H1 (cell line): ENCODE measurements at places on chromosomes 3 and 15.

DNA sequence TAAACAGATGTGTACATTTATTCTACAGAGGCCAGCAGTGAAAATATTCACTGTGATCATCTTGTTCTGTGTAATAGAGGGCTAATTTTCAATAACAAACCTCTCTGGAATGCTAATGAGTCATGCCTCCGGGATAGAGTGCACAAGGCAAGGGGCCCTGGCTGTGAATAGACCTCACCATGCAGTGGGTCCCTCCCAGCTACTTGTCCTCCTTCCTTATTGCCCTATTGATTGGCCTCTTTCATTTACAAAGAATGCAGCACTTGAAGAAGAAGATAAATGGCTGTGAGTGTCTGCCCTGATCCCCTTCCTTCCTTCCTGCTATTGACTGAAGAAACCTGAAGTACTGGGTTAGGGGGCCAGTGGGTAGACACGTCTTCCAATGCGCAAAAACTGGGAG lies 436.3 kb downstream of the WDR72 start:
- DNase-seq, result no peak

DNA sequence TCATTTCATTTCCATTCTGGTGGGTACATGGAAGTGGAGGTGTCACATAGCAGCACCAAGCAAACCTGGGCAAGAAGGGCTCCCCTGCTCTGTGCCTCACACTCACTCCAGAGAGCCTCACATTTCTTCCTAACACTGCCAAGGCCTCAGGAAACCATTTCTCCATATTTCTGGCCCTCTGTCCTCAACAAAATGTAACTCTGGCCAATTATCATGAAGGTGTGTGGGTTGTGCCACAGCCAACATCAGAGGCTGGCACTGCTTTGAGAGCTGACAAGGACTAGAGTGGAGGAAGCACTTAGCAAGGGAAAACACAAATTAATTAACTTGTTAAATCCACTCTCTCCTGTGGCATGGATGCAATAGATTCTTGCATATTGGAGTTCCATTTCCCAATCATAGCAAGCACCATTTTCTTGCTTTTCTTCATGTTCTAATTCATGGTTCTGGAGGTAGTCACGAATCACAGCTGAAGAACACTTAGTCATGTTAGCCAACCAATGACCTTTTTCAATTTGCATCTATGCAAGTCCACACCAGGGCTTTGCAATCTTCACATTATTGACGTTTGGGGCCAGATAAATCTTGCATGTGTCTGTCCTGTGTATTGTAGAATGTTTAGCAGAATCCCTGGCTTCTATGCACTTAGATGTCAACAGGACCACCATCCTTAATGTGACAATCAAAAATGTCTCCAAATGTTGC lies 241.1 kb downstream of the PLCL2 start:
- no peak for DNase-seq

DNA sequence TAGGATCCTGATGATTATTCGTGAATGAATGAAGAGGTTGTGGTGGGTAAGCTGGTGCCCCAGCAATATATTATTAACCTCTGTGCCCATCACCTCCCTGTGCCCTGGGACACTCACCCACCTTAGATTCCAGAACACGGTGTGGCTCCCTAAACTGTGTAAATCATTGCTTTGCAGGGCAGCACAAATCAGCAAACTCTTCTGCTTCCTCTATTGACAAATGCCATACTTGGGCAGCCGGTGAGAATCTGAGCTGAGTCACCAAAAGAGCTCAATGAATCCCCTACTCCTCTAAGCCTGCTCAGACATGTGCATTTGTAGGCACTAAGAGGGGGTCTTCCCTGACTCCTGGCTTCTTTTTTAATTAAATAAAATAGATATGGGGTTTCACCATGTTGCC lies 15.7 kb downstream of the UQCC5 start:
- DNase-seq, result no peak

- no peak for DNase-seq
Measured at GRCh38 chr3:136311261-136311660, 61.1 kb downstream of the PCCB start.

- DNase-seq, result no peak
Measured at GRCh38 chr15:42547918-42548248, 710 bp downstream of the LRRC57 start.

DNA sequence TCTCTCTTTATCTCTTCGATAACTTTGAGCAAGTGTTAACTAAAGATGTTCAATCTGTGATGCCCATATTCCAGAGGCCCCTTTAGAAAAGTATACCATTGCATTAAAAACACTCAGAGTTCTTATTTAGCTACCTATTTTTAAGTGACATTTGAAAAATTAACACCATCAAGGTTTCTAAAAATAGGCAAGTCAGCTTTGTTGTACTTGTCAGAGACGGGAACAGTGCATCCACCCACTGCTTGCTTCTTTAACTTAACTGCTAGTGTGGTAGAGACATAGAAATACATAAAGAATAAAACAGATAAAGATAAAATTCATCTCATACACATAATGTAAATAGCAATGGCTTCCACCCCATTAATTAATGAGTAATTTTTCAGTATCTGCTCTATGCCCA lies 66.0 kb downstream of the IGSF11 start:
- no peak for DNase-seq

GRCh38 chr3:76954412-76954811 lies 85.5 kb upstream of the ROBO2 start:
- DNase-seq, result no peak

DNA sequence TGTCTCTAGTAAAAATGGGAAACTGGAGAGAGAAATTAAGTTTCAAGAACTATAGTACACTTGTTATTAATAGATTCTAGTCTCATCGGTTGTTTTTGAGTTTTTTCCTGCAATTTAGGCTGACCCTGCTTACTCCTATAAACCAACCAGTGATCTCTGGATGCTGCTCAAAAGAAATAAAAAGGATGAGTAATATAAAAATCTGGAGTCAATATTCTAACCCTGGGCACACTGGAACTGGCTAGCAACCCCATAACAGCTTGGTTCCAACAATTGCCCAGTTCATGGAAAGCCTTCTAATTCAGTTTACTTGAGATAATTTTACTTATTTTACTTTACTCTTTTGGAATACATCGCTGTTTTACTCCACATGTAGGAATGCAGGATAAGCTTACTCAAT lies 211.6 kb downstream of the GBE1 start:
- no peak for DNase-seq

DNA sequence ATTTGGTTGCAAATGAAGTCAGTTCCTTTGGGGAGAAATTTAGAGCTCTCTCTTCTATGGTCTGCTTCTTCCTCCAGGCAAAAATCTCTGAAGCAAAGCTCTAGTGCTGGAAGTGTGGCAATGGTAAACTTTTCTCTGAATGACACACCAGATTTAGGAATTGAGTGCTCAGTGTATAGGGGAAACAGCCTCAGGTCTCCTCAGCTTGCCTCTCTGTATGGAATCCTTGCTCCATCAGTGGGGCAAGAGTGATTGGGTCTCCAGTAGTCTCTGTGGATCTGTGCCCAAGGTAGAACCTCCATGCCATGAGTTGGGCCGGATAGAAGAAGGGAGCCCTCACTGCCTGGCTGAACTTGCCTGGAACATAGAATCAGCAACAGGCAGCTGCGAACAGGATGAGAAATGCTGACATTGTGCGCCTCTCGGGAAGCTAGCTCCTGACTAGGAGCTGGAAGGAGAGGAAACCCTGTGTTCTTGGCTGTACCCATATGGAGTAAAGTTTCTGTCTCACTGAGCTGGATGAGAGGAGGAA lies 156.1 kb downstream of the WNT7A start:
- DNase-seq, result no peak

GRCh38 chr3:192772240-192772894 lies 45.0 kb upstream of the FGF12 start:
- peak; percentile 36 for DNase-seq

DNA sequence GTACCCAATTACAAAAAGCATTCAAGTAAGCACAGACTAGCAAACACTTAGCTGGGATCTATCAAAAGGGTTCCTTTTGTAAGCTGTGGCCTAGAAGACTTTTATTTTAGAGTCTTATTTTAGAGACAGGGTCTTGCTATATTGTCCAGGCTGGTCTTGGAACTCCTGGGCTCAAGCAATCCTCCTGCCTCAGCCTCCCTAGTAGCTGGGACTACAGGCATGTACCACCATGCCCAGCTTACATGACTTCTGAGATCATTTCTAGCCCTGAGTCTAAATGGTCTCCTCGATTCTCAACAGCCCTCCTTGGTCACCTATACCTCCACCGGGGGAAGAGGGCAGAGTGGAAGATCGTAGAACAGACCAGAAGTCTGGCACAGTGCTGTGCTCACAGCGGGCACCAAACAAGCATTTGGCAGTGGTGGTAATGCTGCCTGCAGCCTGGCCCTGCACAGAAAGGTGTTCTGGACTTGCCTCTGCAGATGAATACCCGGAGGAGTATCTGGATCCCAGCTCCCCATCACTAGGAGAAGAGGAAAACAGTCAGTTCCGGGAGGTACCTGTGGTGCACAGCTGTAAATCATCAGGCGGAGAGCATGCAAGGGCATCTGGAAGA lies 2.4 kb downstream of the FAM219B start:
- no peak for DNase-seq

GRCh38 chr3:25088284-25088683 lies 339.8 kb upstream of the RARB start:
- no peak for DNase-seq

DNA sequence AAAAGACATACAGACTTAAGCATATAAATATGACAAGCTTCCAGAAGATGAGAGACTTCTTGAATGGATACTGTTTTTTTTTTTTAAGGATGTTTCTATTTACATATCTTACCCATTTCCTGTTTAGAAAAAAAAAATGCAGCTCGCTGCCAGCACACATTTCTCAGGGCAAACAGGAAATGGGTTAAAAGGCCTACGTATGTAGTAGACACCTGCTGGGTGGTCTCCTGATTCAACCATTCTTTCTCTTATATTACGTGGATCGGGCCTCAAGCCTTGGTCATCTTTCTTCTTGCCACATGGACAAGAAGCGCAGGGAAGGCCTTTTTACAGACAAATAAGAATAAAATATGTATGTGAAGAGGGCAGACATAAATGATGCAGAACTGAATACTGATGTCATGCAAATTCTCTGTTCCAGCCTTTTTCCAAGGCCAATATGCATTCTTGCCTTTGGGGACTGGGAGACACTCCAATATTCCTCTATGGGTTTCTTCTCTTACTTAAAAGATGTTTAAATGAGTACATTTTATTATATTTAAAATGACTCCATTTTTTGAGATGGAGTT lies 35.0 kb upstream of the TJP1 start:
- no peak for DNase-seq

DNA sequence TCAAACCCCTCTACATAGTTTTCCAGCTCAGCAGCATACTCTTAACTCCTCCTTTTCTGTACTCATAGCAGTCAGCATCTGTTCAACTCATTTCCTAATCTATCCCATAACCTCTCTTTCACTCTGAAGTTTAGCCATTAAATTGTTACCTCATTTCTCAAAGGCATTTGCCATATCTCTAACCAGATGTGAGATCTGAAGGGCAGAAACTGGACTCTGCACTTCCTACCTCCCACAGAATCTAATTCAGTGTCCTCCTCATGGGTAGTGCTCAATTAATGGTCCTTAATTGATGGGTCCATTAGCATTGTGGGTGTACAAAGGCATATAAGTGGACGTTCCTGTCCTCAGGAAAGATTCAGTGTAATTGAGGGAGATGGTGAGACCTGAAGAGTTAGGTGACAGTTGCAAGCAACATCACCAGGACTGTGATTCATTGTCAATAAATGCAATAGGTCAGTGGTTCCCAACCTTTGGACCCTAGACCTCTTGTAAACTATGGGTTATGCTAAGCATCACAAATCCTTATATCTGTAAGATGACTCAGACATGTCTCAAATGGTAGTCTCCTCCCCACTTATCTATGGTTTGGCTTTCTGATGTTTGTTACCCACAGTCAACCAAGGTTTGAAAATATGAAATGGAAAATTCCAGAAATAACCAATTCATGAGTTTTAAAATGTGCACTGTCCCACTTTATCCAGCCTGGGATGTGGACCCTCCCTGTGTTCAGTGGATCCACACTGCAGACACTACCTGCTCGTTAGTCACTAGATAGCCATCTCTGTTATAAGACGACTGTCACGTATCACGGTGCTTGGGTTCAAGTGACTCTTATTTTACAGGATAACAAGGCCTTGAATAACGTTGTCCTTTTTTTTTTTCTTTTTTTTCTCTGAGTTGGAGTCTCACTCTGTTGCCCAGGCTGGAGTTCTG lies 25.0 kb upstream of the UACA start:
- DNase-seq, result no peak

- DNase-seq, result peak; percentile 85
Measured at GRCh38 chr3:184354121-184354728, 7.2 kb downstream of the CLCN2 start.

DNA sequence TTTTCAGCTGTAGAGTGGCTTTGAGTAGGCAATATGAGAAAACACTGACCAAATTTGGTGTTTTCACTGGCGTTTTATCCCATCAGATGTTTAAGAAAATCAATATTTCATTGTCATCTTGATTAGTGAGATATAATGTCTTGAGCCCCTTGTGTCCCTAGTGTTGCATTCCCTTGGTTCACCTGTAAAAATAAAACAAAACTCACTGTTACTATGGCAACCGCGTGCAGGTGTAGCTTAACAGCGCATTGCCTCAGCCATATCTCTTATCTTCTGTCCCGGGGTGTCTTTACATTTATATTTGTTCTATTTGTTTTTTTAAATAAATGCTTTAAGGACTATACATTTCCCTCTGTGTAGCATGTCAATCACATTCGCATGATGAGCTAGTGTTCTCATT lies 551.6 kb downstream of the ZIC1 start:
- DNase-seq, result no peak

DNA sequence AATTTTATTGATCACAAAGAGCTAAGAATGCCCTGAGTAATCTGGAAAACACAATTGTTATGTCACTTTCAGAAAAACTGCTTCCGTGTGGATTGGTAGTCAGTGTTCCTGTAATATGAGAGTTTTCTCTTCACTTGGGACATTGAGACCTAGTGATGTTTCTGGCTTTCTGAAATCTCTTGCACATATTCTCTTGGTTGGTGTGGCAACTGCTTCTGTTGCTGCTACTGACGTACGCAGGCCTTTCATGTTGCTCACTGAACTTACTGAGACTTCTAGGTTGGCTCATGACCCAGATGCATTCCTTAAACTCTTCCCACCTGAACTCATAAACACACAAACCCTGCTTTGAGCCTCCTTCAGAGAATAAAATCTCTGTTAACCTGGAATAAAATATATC lies 175.0 kb upstream of the PFN2 start:
- DNase-seq, result no peak

GRCh38 chr3:114179575-114179974 lies 723 bp upstream of the DRD3 start:
- no peak for DNase-seq

DNA sequence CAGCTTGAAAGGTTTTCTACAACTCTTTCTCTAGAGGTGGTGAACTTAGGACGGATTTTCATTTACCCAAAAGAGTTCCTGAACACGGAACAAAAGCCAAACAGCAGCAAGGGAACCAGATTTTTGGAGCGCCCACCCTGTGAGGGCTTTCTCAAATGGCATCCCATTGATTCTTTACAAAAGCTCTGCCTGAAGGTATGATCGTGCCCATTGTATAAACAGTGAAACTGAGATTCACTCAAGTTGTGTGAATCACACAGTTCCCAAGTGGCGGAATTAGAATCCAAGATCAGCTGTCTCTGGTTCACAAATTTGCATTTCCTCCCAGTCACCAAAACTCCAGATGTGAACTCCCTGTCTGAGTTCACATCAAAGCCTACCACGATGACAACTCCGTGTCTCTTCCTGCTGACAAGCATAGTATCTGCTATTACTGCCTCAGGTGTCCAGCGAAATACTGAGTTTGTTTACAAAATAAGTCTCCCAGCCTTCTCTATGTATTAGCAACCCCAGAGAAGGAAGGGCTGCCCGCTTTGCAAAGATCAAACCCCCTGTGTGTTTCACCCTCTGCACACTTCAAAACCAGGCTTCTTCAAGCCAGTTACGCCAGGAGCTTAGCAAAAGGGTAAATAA lies 235.9 kb upstream of the ST8SIA2 start:
- DNase-seq, result no peak
